Fibroblast of lung (primary cell): ENCODE measurements at places on chromosomes 3 and 15. TPM values are rescaled to one million over a fixed set of nuclear protein-coding genes. Genes with fewer than 3 reads are reported as not detected.

- H3K4me3 ChIP-seq: no peak overlapping the region
- H3K4me1 ChIP-seq: no peaks in the 10 kb centered on the region
- no peaks in the 10 kb centered on the region for H3K36me3 ChIP-seq
- H3K27me3 ChIP-seq: no peaks in the 10 kb centered on the region
- DNase-seq: no peak
Observed at GRCh38 chr15:28861031-28861534, 12.6 kb upstream of the GOLGA6L7 start.

Gene ARHGAP11A
- 13.1 and 21.1 TPM in 2 replicates for total RNA-seq

DNA sequence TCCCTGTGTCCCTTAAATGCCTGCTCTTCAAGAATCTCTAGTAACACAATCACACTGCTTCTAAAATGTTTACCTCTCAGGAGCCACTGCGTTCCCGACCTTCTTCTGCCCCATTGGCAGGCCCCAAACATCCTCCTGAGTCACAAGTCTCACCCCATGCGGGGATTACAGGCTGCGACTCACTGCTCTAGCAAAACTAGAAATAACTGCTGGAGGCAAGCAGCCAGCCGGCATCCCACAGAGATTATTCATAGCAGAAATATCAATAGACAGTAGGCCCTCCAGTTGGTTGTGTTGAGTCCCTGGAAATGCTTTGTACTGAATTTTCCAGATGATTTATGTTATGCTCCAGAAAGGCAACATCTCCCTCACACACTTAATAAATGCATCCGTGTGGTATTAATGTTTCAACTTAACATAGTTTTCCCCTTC lies 64.8 kb downstream of the RFTN1 start:
- peak overlapping the region; percentile 47 for H3K27ac ChIP-seq
- H3K27me3 ChIP-seq: no peaks in the 10 kb centered on the region
- H3K36me3 ChIP-seq: no peaks in the 10 kb centered on the region
- H3K4me1 ChIP-seq: peaks cover 13% of the 10 kb centered on the region

Gene BCL2A1
- 5.9 and 8.9 TPM in 2 replicates for total RNA-seq

Gene IMPG2
- total RNA-seq: 0.33 and 0.51 TPM in 2 replicates

Gene GOLGA6A
- total RNA-seq: under 0.01 TPM in 1 of 2 replicates, not detected in the other

DNA sequence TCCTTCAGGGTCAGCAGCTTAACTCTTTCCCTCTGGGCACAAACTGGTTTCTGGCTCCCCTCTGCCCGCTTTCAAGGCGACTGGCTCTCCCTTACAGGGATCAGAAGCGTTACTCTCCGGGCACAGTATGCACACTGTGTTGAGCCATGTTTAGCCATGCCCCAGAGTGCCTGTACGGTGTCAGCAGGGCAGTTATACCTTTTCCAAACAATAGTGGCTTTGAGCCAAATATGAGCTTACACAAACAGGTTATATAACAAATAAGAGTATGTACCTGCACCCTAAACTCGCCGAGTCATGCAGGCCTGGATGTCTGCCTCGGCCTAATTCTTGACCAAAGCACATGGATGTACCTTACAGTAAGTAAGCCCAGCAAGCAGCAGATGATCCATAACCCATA lies 175.6 kb upstream of the ANKRD28 start:
- no peak overlapping the region for H3K27ac ChIP-seq
- no peak for DNase-seq
- no peaks in the 10 kb centered on the region for H3K27me3 ChIP-seq

DNA sequence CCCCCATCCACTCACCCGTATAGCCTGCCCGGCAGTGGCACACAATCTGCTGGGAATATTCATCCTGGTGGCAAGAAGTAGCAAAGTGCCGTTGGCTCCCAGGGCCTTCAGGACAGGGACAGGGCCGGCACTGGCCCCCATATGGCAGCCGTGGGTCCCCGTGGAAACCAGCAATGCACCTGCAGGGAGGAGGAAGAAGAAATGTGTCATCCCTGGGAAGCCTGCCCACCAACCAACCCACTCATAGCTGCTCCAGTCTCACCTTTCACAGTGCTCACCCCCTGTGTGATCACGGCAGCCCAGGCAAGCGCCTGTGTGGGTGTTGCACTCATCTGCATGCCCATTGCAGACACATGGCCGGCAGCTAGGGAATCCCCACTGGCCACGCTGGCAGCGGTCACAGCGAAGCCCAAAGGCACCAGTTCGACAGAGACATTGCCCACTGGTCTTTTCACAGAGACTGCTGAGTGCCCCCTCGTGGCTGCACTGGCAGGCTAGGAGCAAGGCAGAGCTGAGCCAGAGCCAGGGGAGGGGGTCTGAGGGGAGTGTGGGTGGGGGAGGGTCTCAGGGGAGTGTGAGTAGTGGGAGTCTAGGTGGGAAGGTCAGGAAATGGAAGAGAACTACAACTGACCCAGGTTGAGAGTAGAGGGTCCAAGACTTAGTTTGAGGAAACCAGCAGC lies 4.5 kb upstream of the USP19 start:
- H3K4me1 ChIP-seq: no peaks in the 10 kb centered on the region
- H3K4me3 ChIP-seq: no peak overlapping the region
- no peak overlapping the region for H3K27ac ChIP-seq
- no peak for DNase-seq
- peaks cover 49% of the 10 kb centered on the region for H3K36me3 ChIP-seq

DNA sequence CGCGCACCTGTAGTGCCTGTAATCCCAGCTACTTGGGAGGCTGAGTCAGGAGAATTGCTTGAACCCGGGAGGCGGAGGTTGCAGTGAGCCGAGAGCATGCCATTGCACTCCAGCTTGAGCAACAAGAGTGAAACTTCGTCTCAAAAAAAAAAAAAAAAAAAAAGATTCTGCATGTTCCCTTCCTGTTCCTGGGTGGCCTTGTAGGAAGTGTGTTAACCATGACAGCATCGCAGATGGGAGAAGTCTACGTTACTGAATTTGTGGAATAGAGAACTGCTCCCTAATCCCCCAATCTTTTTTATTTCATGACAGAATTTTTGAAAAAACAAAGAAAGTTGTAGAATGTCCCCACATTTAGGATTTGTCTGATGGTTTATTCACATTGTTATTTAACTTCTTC lies 45.4 kb downstream of the FOXL2 start:
- H3K4me1 ChIP-seq: peaks cover 2% of the 10 kb centered on the region
- H3K4me3 ChIP-seq: no peak overlapping the region
- H3K27me3 ChIP-seq: no peaks in the 10 kb centered on the region
- no peak for DNase-seq

DNA sequence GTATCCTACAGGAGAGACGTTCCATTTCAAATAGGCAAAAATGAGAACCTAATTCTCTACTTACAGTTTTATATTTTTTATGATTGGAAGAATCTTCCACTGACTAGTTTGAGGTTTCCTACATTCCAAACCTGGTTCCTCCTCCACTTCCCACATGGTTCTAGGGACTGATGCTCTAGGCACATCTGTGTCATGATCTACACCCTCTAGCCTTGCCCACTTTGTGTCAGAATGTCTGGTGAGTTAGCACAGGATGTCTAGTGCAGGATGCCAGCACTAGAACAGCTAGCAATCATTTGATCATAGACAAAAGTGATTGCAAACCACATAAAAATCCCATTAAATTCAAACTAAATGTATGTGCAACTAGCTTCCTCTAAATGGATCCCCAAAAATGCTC lies 26.7 kb upstream of the FILIP1L start:
- H3K36me3 ChIP-seq: no peaks in the 10 kb centered on the region
- no peaks in the 10 kb centered on the region for H3K4me1 ChIP-seq
- H3K4me3 ChIP-seq: no peak overlapping the region
- no peak for DNase-seq
- H3K27me3 ChIP-seq: no peaks in the 10 kb centered on the region
- no peak overlapping the region for H3K27ac ChIP-seq

Gene PHLDB2
- 43.4 and 47.9 TPM in 2 replicates for total RNA-seq

DNA sequence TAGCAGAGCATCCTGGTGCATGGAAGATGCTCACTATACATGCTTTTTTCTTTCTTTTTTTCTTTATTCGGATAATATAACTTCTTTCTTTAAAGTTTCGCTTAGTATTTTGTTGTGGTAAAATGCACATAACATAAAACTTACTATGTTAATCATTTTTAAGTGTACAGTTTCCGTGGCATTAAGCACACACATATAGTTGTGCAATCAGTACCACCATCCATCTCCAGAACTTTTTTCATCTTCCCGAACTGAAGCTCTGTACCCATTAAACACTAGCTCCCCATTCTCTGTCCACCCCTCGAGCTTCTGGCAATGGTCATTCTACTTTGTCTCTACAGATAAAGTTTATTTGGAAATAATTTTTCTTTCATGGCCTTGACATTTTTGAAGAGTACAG lies 1.0 kb upstream of the JAGN1 start:
- H3K27ac ChIP-seq: no peak overlapping the region
- peaks cover 2% of the 10 kb centered on the region for H3K36me3 ChIP-seq
- no peak overlapping the region for H3K4me3 ChIP-seq
- H3K27me3 ChIP-seq: no peaks in the 10 kb centered on the region

Gene TOPAZ1
- total RNA-seq: not detected in 2 replicates

Gene NR2F2
- 9.2 and 15.7 TPM in 2 replicates for total RNA-seq

Gene NR1I2
- under 0.01 TPM in 1 of 2 replicates, not detected in the other for total RNA-seq

Gene CAPN3
- 1.8 and 3.6 TPM in 2 replicates for total RNA-seq

GRCh38 chr15:80703965-80704364 lies 8.9 kb downstream of the ABHD17C start:
- no peak for DNase-seq
- peaks cover 3% of the 10 kb centered on the region for H3K36me3 ChIP-seq
- no peaks in the 10 kb centered on the region for H3K27me3 ChIP-seq

Gene SAMMSON
- total RNA-seq: under 0.01 TPM in 2 replicates

DNA sequence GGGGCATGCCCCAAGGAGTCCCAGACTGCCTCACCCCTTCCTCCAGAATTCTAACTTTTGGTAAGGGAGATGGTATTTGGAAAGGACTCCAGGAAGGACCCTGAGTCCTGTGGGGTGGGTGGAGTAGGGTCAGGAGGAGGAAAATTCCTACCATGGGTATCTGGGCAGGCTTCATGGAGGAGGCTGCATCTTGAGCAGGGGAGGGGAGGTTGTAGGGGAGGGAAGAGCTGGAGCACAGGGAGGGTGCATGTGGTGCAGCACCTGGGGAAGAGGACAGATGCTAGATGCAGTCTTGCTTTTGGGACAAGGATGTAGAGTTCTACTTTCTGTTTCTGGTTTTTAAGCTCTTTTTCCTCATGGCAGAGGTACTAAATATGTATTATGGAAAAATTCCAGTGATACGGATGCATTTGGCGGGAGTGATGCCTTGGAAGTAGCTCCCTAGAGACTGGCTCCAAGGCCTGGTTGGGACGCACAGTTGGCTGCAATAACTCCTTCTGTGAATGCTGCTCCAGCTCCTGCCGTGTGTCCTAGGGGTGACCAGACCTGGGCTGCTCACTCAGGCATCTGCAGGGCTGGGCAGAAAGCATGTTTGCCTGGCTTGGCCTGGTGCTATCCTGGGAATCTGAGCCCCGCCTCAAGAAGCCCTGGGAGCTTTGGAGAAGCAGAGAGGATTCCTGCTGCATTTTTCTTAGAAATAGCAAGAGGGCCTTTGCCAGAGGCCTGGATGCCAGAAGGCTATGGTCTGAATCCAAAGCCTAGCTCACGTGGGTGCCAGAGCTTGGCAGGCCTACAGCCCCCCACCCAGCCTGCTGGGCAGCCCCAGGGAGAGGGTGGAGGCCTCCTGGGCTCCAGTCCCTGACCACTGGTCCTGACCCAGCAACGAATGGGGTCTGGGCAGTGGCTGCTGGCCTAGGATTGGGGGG lies 10.1 kb downstream of the SEMA3F start:
- H3K27me3 ChIP-seq: no peaks in the 10 kb centered on the region
- no peak overlapping the region for H3K4me3 ChIP-seq
- H3K36me3 ChIP-seq: no peaks in the 10 kb centered on the region

GRCh38 chr3:106392915-106393314 lies 524.1 kb upstream of the CBLB start:
- DNase-seq: peak; percentile 59
- H3K36me3 ChIP-seq: no peaks in the 10 kb centered on the region
- H3K27ac ChIP-seq: no peak overlapping the region
- no peaks in the 10 kb centered on the region for H3K27me3 ChIP-seq
- no peak overlapping the region for H3K4me3 ChIP-seq

DNA sequence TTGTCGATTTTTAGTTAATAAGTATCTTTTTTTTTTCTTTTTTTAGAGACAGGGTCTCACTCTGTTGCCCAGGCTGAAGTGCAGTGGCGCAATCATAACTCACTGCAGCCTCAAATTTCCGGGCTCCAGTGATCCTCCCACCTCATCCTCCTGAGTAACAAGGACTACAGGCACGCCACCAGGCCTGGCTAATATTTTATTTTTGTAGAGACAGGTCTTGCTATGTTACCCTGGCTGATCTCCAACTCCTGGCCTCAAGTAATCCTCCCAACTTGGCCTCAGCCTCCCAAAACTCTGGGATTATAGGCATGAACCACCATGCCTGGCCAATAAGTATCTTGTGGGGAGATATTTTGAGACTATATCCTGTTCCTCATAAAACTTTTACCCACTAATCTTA lies 29.4 kb upstream of the ARID3B start:
- H3K27me3 ChIP-seq: no peaks in the 10 kb centered on the region
- H3K36me3 ChIP-seq: no peaks in the 10 kb centered on the region
- no peaks in the 10 kb centered on the region for H3K4me1 ChIP-seq
- no peak for DNase-seq
- no peak overlapping the region for H3K4me3 ChIP-seq

- H3K27ac ChIP-seq: no peak overlapping the region
- no peak for DNase-seq
- no peak overlapping the region for H3K4me3 ChIP-seq
- no peaks in the 10 kb centered on the region for H3K27me3 ChIP-seq
- no peaks in the 10 kb centered on the region for H3K4me1 ChIP-seq
Observed at GRCh38 chr3:49602049-49602554, 47.8 kb downstream of the BSN start.

Gene GPR149
- total RNA-seq: not detected in 2 replicates

DNA sequence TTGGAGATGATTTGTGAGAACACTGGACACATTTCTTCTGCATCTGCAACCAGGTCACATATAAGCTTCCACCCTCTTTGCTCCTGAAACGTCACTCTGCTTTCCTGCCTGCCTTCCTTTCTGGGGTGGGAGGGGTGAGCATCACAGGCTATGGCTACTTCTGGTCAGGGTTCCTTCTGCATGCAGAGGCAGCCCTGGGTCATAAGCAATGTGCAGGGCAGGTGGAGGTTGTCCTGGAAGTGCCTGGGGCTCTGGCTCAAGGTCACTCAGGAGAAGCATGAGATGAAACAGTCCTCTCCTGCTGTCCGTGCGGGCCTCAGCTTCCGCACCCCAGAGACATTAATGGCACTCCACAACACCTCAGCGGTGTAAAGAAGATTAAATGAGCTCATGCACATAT lies 15.1 kb downstream of the SLC6A20 start:
- no peak overlapping the region for H3K4me3 ChIP-seq
- peaks cover 26% of the 10 kb centered on the region for H3K27me3 ChIP-seq
- no peaks in the 10 kb centered on the region for H3K4me1 ChIP-seq
- H3K27ac ChIP-seq: no peak overlapping the region
- no peaks in the 10 kb centered on the region for H3K36me3 ChIP-seq
- DNase-seq: no peak

- DNase-seq: no peak
- no peaks in the 10 kb centered on the region for H3K27me3 ChIP-seq
- no peaks in the 10 kb centered on the region for H3K4me1 ChIP-seq
- H3K27ac ChIP-seq: no peak overlapping the region
- no peaks in the 10 kb centered on the region for H3K36me3 ChIP-seq
- H3K4me3 ChIP-seq: no peak overlapping the region
Observed at GRCh38 chr3:8336456-8336855, 165.2 kb upstream of the LMCD1 start.

Gene CCDC54
- not detected in 2 replicates for total RNA-seq

Gene CCPG1
- 64.6 and 80.9 TPM in 2 replicates for total RNA-seq
